Posterior vena cava (tissue), 2 donors: ENCODE measurements at places on chromosomes 1 and 21. TPM values are rescaled to one million over a fixed set of nuclear protein-coding genes. Genes with fewer than 3 reads are reported as not detected.

The ACTN2 gene
- total RNA-seq: 3.7 TPM

DNA sequence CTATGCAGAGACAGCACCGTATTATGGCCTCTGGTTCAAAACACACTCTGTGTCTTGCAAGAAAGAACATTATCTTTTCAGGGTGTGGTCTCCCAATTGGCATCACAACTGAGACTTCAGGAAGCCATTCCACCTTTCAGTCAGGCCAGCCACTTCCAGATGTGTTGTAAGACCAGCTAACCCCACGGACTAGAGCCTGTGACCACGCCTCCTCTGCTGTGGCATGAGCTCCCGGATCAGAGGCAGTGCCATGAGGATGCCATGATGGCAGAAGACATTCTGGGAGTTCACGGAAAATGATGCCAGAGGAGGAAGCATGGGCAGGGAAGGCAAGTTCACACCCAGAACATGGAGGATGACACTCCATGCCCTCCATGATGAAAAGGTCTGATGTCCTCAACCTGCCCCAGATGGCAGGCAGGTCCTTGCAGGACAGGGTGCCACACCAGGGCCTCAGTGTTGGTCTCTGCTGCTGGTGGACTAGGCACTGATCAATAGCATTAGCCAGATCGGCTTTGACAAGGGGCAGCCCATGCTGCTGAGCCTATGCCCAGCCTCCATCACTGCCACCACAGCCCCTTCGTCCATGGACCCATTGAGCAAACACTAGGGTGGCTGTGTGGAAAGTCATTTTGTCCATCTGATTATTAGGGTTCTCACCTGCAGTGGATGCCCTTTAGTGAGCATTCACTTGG is 341.6 kb downstream of the MATN1 start:
- peak; percentile 55 for DNase-seq

GRCh38 chr1:94676686-94677085 is 135.1 kb upstream of the F3 start:
- DNase-seq: no peak

The DPT gene
- total RNA-seq: 140 TPM

The PRELP gene
- 283 TPM for total RNA-seq

The LRRC71 gene
- not detected for total RNA-seq

DNA sequence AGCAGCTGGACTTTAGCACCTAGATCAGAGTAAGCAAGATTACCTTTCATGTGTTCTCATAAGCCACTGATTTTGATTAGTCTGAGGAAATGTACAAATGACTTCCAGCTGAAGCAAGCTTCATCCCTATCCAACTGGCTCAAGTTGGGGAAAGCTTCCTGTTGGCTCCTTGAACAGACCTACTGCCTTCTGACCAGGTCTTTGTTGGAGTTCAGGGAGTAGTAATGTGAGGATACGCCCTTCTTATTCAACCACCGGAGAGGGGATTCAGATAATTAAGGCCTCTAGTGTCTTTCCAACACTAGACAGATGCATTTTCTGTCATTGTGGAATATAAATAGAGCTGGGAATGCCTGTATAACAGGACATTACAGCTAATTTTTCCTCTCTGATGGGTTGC is 268.9 kb downstream of the TGFB2 start:
- no peak for DNase-seq

The UFC1 gene
- 63.0 TPM for total RNA-seq

GRCh38 chr21:45048968-45049367 is 25.4 kb upstream of the ADARB1 start:
- no peak for DNase-seq

DNA sequence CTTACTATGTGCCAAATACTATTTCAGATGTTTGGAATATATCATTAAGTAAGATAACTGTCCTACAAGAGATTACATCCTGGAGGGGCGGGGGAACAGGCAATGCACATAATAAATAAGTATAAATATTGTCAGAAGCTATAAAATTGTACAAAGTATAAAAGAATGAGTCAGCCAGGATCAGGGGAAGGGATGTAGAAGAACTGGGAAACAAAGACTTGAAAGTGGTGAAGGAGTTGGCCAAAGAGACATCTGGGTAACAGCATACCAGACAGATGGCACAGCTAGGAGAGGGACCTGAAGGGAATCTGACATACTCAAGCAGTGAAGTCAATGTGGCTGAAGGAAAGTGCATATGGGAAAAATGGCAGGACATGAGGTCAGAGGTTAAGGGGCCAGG is 53.9 kb downstream of the CYYR1 start:
- DNase-seq: no peak

DNA sequence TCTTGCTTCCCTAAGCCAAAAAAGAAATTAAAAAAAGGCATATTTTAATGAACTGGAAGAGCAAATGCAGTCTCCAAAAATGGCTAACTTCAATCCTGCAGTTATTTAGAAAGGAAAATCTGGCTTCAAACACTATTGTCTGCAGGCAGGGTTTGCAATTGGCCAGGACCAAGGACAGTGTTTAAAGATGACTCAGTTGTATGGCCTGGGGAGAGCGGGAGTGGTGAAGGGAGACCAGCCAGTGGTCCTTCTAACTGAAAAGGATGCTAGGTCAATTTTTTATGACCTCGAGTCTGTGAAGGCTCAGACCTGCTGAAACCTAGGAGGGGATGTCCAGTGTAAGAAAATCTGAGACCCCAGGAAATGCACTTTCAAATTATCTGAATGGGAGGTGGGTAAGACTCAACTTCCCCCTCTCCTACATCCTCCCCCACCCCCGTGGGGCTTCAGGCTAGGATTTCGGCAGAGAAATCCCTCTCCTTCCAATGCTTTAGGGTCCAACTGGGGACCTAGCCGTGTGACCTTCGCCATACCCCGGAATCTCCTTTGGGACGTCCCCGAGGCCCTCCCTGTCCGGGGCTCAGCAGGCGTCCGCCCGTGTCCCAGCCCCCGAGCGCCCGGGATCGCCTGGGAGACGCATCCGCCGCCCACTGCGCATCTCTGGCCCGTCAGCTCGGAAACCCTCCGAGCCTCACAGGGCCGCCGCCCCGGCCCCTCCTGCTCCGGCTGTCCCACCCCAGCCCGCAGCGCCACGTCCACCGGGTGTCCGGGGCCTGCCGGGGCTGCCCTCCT is 602 bp upstream of the RIMKLA start:
- no peak for DNase-seq

- no peak for DNase-seq
These were observed 672.8 kb downstream of the LMO4 start for GRCh38 chr1:88001460-88001859.

The HES3 gene
- not detected for total RNA-seq

The NES gene
- 100.0 TPM for total RNA-seq

The PRR9 gene
- total RNA-seq: not detected

The MCOLN3 gene
- total RNA-seq: 0.38 TPM

DNA sequence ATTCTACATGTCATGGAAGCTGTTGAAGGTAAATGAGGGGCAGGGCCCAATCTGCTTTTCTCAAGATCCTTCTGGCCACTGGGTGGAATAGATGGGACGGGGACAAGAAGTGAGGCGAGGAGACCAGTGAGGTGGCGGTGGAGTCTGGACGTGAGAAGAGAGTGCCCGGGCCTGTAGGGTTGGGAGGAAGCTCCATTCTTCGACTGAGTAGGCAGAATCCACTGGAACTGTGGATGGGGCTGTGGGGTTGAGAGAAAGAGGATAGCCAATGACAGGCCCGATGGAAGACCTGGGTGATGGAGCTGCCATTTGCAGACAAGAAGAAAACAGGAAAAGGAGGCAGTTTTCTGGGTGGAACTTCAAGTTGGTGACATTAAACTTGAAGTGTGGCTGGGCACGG is 10.3 kb downstream of the SLC1A7 start:
- DNase-seq: peak; percentile 9
